ENCODE measurements at places on chromosomes 4 and X. TPM values are rescaled to one million over a fixed set of nuclear protein-coding genes. Genes with fewer than 3 reads are reported as not detected.

DNA sequence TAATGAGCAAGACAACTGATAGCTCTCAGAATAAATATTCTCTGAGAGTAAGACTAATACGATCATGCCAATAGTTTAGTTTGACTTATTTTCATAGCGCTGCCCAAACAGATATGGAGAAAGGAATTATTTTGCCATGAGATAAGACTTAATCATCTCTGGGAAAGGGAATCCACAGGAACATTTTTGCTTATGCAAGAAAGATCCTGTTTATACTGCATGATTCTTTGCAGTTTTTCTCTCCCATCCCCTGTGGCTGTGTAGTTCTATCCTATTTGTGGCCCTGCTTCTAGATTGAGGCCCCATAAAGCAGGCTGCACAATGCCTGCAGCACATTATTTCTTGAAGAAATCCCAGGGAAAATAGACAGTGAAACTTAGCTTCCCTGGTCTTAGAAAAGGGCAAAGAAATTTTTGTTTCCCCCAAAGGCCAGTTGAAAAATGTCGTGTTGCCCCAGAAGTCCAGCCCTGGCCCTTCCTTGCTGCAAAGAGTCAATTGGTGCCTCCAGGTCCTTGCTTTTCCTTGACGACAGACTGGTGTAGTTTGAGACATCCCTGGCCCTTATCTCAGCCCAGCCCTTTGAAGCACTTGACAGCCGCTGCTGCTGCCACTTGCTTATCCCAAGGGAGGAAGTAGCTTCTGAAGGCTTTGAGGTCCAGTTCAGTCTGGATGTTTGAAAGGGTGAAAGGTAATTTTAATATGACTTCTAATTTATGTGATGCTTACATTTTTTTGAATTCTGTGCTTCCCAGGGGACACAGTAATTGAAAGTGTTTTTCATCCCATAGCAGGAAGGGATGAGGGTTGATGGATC, 45.0 kb upstream of the SH3RF1 start:
- DNase-seq, result peak; percentile 47

DNA sequence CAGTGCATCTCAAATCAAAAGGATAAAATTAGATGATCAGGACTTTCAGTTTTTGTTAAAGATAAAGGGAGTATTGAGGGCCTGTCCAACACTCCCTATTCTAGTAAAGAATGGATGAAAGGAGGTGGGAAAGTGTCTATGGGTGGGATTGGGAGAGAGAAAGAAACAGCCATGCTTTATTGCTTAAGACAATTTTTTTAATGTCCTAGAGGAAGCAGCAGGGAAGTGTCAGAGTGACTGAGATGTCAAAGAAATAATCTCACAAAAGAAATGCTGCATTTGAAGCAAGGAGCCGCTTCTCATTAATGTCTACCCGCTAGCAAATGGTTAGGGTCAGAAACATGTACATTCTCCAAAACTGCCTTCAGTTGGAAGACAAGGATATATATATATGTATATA, 117.4 kb upstream of the GALNT7 start:
- no peak for DNase-seq

GRCh38 chr4:87540146-87541058, 11.2 kb upstream of the SPARCL1 start:
- peak; percentile 46 for DNase-seq

- DNase-seq, result peak; percentile 23
Measured at GRCh38 chrX:115226929-115227328, 7.0 kb downstream of the LRCH2 start.

- DNase-seq, result no peak
Measured at GRCh38 chrX:44183329-44183728, 160.1 kb downstream of the EFHC2 start.

DNA sequence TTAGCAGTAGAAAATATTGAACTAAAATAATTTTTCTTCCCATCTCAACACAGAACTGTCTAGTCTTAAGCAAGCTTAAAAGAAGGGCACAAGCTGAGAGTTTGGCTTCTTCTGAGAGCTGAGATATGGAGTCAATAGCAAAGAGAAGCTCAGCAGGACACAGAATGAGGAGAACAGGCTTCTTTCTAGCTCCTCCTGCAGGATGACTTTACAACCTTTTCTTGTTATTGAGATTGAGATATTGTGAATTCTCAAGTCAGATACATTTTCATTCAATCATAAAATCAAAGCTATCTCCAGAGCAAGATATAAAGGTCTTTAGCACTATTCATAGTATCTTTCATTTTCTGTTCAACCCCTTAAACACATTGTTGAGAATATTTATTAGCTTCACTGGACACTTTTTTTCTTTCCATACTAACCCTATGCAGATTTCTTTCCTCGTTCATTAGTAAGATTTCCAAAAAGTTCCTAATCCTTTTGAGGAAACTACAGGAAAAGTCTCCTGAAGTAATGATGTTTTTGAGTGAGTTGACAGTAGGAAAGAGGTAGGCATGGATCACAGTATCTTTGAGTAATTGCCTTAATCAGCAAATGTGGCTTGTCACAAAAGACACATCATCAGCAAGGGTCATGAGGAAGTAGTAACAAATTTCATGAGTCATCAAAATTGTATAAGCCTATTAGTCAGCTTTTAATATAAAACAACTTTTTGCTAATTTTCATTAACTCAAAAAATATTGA, 17.8 kb upstream of the CXCL3 start:
- DNase-seq, result peak; percentile 83

DNA sequence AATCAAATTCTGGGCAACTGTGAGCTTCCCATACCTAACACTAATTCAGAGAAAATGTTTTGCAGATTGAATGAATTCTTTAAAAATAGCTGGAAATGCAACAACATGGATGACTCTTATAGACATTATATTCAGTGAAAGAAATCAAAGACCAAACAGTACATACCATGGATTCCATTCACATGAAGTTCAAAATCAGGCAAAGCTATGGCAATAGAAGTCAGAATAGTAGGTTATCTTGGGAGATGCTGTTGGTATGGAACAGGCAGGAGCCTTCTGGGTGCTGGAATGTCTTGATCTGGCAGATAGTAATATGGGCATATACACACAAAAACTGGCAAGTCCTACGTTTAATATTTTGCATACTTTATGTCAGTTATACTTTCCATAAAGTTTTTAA, 25.5 kb upstream of the CBLL2 start:
- DNase-seq, result peak; percentile 49

DNA sequence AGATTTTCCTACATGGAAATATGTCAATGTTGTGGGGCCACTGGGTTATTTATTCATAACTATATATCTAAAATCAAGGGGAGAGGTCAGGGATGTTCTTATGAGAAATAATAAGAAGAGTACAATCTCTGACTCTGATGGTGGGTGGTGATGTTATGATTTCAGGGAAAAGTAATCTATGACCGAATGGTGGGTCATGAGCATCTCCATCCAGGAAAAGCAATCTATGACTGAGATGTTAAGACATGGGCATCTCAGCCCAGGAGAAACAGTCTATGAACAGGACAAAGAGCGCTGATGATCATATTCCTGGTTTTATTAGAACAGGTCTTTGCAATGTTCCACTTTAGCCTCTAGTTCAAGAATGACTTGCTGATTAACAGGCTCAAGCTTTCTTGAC, 137.1 kb downstream of the ARSF start:
- DNase-seq, result no peak

DNA sequence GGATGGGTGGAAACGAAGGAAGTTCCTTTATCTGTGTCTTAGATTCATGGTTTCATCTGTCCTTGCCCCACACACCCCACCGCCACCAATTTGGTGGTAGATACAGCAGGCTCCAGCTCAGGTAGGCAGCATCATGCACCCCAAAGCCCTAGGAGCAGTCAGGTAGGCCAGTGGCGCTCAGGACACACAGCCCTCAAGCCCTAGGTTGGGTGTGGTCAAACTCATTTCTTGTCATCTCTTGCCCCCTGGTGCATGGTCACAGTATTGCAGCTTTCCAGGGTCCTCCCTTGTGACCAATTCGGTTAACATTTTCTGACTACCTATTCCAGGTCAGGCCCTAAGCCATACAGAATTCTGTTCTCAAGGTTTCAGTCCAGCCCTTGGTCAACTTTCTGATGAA, 14.5 kb upstream of the PRRG3 start:
- peak; percentile 26 for DNase-seq

GRCh38 chr4:100819505-100819904, 301.7 kb upstream of the EMCN start:
- DNase-seq, result no peak

DNA sequence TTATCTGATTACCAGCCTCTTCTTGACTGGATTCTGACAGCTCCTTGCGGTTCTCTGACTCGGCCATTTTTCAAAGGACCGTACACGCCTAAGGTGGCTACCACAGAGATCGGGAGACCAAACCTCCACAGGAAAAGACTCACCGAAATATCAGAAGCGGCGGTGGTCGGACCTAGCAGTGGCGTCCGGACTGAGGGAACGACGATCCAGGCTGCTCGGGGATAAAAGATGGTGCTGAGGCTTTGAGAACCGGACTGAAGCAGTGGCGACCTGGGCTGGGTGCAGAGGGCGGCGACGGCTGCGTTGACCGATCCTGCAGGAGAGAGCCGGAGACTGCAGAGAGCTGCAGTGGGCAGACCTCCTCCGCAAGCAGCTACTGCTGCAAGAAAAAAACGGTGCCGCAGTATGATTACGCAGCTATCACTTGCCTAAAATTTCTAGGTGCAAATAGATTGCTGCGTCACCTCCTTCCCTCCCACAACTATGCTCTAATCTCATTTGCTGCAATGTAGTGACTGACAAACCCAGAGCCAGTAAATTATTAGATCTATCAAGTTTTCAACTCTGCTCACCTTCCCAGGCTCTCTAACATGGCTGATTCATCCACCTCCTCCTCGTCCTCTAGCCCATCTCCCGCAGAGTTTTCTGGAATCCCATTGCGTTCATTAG, at the start of gene NAP1L2:
NAP1L2 (minus strand) TSS at position 426 of the 669 bp plus-strand sequence; CDS start at position 67, 359 bp downstream.
- peak; percentile 33 for DNase-seq

DNA sequence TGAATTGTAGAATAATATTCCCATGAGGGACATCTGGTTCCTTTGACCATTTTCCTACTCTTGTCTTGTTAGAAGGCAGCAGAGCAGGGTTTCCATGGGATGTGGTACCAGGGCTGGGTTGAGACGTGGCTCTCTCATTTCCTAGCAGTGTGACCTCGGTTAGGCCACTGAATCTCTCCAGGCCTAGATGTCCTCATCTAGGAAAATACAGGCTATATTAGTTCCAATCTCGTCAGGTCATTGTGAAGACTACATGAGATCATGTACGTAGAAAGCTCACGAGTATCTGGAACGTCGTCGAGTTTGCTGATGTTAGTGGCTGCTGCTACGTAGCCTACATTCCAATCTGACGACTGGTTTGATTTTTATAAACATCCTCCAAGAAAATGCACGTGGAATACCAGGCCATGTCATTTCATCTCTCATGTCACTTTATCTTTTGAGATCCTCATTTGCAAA, 278.2 kb upstream of the GATB start:
- no peak for DNase-seq

GRCh38 chr4:114694770-114695169, 96.2 kb downstream of the UGT8 start:
- DNase-seq, result peak; percentile 54

- DNase-seq, result no peak
Measured at GRCh38 chr4:150784305-150784704, 202.4 kb downstream of the MAB21L2 start.

DNA sequence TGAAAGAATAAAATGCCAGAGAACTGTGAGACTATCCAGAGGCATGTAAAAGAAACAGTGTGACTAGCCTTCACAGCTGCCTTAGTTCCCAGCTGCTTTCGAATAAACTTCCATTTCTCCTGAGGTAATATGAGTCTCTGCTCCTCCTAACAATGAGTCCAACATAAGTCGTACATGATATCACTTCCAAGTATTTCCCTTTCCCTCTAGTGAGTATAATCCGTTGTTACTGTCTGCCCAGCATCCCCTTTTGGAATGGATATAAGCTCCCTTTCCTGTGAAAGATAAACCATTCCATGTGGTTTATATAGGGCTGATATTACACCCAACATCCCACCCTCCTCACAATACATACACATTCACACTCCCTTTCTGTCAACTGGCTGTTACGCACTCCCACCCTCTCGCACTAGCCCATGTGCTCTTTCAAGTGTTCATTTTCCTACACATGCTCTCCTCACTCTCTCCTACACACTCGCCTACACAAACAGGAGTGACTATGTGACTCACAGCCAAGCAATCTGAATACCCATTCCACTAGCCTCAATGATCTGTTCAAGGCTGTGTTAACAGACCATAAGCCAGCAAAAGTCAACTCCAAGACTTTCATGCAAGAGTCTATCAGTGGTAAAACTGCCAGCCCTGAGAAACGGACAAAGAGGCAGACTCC, 5.0 kb downstream of the NAF1 start:
- peak; percentile 82 for DNase-seq

Gene MAGEE1
- total RNA-seq, result 1.1 TPM

Gene KCND1
- 1.5 TPM for total RNA-seq

Gene FGFBP2
- not detected for total RNA-seq

Gene POLN
- 1.8 TPM for total RNA-seq

Data from GM23248 (cell line).